ENCODE measurements at places on chromosomes 6 and 20.

DNA sequence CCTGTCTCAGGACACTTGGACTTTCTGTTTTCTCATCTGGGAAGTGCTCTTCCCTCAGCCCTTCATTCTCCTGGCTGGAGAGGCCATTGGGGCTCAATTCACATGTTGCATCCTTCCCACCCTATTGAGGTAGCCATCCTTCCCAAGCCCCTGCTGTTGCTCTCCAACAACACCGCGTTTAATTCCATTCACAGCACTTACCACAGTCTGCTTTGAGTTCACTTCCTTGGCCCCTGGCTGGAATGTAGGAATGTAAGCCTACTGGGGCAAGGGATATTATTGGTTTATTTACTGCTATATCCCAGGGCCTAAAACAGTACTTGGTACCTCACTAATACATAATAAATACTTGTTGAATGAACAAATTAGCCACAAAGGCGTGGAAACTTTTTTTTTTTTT, 6.7 kb upstream of the GFOD1 start:
- DNase-seq, result no peak

DNA sequence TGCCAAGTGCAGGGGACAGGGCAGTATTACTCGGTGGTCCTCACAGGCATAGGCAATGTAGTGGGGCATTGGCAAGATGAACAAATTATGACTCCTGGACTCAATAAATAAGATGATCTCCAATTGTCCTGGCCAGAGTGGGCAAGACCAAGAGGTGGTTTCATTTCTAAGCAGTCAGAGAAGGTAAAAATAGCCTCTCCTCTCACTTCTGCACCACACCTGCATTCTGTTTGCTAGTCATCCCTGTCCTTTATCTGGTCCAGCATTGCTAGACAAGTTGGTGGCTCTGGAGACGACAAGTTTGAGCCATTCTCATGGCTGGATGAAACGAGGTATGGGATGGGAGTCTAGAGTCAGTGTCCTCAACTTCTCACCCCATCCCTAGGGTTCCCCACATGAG, 83.0 kb downstream of the BANF2 start:
- no peak for DNase-seq

GRCh38 chr20:63835021-63835858, 4.2 kb upstream of the ZBTB46 start:
- no peak for DNase-seq

DNA sequence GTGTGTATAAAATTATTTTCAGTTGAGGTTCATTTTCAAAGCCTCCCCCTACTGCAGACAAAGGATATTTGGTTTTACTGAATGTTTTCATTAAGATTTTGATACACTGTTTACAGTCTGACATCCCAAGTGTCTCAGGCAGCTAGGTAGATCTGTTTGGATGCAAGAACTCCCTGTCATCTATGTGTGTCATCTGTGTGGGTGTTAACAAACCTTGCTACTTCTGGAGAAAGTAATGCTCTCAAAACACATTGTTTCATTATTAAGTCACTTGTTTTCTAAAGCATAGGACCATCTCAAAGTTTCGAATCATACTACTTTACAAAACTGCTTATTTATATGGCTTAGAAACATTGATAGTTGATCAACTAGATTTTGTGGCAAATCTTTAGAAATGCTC, 114.5 kb upstream of the TMEM170B start:
- no peak for DNase-seq

DNA sequence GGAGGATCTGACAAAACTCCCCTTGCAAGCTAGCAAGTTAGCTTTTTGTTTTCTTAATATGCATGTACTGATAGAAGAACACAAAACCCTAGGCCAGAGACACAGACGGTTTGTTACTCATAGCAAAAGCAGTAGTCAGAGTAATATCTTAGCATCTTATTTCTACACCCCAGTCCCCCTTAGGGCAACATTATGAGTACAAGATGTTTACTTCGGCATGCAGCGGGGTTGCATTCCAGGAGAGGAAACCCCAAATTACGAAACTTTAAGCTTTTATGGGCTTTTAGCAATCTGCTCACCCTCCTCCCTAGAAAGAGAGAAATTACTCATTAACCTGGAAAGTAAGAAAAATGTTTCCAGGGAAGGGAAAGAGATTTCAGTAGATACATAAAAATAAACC, 1286.9 kb downstream of the EPHA7 start:
- no peak for DNase-seq

DNA sequence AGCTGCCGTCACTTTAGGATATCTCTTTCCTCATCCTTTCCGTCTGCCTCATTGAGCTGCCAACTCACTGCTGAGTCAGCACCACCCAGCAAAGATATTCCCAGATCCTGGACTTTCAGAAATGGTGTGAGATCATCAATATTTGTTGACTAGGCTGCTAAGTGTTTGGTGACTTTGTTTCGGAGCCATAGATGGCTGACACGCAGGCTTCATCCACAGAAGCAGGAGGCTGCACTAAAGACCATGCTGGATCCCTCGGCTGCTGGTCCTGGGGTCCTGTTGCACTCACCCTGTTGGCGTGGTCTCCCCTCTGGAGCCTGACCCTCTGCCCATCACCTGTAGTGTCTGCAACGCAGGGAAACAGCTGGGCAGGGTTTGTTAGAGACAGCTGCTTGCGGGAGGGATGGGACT, 96.5 kb downstream of the ERMARD start:
- no peak for DNase-seq

GRCh38 chr6:124997196-124997875, 35.1 kb downstream of the RNF217 start:
- DNase-seq, result no peak

- DNase-seq, result no peak
Measured at GRCh38 chr6:13247627-13248026, 80.7 kb downstream of the TBC1D7 start.

- no peak for DNase-seq
Measured at GRCh38 chr6:11248974-11249761, 16.7 kb upstream of the NEDD9 start.

GRCh38 chr6:144193181-144193580, 42.9 kb downstream of the STX11 start:
- DNase-seq, result no peak

GRCh38 chr6:30007132-30007764, 53.8 kb upstream of the POLR1H start:
- DNase-seq, result peak; percentile 54

GRCh38 chr6:19159089-19159488, 678.1 kb upstream of the ID4 start:
- no peak for DNase-seq

DNA sequence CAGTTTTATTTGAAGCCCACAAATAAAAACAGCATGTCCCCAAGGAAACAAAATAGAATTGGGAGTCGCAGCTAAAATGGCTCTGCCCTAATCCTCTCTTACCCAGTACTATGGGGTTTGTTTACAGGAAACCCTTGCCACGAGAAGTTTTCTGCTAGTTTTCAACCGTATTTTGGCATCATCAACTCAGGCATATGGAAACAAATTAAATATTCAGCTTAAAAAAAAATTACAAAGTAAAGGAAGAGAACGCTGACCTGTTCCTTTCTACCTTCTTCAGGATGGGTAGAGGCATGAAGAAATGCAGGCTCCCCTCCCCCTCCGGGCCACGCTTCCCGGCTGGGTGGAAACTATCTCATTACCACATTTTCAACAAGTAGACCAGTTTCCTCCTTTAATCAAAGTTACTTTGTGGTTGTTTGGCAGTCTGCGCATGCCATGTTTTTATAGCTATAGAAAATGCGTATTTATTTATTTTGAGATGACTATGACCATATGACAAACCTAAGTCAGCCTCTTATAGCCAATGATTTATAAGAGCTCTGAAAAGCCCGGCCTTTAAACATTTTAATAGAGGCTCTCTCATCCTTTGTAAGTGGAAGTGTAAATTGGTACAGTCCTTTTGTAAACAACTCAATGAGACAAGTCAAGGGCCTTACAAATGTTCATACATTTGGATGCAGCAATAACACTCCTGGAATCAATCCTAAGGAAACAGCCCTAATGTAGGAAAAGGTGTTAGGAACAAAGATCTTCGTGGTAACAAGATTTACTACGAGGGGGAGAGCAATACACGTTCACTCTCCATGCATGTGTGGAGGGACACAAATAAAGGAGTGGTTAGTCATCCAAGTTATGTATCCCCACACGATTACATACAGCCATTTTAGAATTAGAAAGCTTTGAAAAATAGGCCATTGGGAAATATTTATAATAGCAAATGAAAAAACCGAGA, 16.1 kb upstream of the ZNF217 start:
- peak; percentile 87 for DNase-seq

- peak; percentile 9 for DNase-seq
Measured at GRCh38 chr6:41733360-41733706, 2.1 kb downstream of the TFEB start.

DNA sequence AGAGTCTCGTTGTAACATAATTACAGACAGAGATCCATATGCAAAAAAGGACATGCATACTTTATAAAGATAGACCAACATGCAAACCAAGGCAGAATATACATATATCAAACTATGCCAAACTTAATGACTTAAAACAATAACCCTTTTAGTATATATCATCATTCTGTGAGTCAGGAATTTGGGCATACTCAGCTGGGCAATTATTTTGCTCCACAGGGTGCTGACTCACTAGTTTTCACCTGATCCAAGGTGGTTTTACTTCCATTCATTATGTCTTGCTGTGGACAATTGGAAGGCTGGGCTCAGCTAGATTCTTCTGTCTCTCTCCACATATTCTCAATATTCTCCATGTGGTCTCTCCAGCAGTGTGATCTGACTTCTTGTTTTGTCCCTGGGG, 41.2 kb upstream of the RNF146 start:
- no peak for DNase-seq

DNA sequence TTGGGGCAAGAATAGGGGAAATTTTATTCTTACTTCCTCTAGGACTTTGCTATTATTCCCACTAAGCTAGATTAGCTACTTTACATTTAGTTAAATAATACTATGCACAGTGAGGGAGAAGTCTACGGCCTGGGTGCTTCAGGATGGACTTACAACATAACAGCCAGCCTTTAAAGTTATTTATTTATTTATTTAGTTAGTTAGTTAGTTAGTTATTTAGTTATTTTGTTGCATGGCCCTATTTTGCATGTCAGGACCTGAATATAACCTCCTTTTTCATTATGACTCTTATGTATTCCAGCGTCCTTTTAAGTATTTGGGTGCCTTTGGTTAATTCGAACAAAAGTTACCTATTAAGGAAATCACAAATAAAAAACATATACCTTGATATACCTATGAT, 238.7 kb downstream of the EYS start:
- DNase-seq, result no peak

- DNase-seq, result no peak
Measured at GRCh38 chr6:11315743-11316437, 83.4 kb upstream of the NEDD9 start.

- no peak for DNase-seq
Measured at GRCh38 chr6:141388666-141389065, 744.1 kb upstream of the GJE1 start.

DNA sequence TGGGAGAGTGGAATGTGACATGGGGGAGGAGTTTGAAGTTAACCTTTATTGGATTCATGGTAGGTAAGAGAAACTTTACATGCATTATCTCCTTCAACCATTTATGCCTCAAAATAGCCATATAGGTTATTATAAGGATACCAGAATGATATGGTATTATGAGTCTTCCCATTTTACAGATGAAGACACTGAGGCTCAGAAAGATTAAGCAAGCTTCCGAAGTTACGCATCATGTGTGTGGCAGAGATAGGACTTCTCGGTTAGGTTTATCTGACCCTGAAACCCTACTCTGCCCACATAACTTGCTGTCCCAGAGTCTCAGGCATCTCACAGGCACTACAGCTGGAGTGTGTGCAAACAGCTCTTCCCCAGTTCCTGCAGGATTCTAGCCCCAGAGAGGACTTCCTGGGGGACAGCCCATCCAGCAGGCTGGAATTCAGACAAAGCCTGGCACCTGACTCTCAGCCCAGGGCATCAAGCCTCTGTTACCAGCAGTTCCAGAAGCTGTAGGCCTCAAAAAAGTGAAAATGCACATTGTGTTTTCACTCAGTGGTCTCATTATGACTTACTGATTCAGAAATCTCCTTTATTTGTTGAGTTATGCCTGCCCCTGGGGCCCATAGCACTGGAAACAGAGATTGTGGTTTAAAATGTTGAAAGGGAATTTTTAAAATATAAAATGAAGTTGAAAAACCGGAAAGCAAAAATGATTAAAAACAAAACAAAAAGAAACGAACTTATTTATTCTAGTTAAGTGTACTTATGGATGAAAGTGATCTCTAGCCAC, 512.8 kb upstream of the CHD6 start:
- no peak for DNase-seq

DNA sequence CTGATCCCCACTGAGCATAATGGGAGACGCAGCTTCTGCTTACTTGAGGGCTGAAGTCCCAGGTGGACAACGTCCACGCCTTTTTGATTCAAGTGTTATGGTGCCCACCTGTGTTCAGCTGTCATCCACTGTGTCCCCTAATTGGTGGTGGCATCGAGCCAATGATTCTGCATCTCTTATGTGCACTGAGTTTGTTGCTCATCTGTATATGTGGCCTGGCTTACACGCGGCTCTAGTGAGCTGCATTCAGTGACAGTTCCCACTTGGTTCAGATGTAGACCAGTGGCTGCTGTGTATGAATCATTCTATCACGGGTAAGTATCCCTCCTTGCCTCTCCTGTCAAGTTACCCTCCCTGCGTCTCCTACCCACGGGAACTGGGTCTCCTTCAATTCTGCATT, 131.2 kb upstream of the CLDN20 start:
- no peak for DNase-seq

GRCh38 chr20:278181-278580, 12.4 kb downstream of the C20orf96 start:
- DNase-seq, result no peak

GRCh38 chr6:143279385-143279784, 171.1 kb downstream of the ADAT2 start:
- peak; percentile 3 for DNase-seq

- no peak for DNase-seq
Measured at GRCh38 chr6:3045369-3045768, 22.9 kb upstream of the RIPK1 start.

DNA sequence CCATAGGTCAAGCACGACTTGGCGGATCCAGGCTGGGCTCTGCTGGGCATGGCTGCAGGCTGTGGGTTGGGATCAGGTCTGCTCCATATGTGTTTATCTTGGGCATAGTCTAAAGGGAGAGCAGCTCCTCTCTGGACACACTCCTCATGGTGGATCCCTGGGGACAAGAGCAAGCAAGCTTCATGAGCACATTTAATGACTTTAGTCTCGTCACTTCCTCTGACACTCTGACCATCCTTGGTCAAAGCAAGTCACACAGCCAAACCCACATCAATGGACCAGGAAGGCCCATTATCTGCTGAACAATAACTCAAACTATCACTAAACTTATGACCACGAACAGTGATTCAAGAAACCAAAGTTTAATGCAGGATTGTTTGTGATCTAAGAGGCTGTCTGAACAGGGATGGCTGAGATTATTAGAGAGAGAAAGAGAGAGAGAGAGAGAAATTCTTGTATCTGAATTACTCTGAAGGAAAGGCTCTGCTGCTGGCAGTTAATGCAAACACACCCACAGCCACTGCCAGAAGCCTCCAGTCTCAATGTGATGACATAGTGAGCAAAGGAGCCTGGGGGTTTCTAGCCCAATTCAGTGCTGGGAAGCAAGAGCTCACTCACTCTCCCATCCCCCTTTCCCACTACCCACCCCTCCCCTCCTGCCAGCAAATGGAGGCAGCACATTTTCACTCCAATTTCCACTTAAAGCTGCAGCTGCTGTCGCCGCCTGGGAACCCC, 490.2 kb upstream of the SULF2 start:
- DNase-seq, result no peak
